NCI-H510A (cell line): ENCODE measurements at places on chromosomes 3 and 15.

DNA sequence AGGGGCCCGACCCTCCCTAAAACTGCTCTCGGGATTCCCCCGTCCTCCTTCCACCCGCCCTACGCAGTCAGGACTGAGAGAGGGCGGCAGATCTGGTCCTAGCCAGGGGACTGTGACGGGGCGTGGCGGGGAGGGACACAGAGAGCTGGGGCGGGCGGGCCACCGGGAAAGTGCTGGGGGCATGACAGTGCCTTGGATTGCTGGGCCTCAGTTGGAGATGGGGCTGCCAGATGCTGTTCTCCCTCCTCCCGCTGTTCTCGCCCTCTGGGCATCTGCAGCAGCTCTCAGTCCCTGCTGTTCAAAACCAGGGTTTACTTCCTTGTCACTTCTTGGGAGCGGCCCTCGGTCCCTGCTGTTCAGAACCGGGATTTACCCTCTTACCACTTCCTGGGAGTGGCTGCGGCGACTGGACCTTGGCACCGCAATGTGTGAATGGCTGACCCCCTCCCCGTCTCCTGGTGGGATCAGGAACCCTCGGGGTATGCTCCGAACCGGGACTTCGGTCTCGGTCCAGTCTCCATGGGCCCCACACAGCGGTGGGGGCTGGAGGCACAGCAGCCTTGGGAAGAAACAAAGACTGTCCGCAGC is 1.8 kb upstream of the RPP25 start:
- DNase-seq = no peak

- DNase-seq = no peak
Observed at GRCh38 chr3:31077021-31077601, 182.7 kb upstream of the GADL1 start.

GRCh38 chr15:55695432-55695831 is 47.5 kb downstream of the PRTG start:
- no peak for DNase-seq

DNA sequence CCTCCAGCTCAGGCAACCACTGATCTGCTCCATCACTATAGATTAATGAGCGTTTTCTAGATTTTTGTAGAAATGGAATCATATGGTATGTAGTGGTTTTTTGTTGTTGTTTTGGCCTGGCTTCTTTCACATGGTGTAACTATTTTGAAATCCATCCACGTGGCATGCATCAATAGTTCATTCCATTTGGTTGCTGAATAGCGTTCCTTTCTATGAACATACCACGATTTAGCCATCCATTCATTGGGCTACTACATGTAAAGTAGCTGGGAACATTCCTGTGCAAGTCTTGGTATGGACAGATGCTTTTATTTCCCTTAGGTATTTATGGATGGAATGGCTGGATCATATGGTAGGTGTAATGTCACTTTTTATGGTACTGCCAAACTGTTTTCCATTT is 10.7 kb upstream of the CHSY1 start:
- no peak for DNase-seq

GRCh38 chr15:72155003-72155621 is 36.9 kb downstream of the SENP8 start:
- no peak for DNase-seq

GRCh38 chr15:69994429-69995205 is 103.1 kb downstream of the TLE3 start:
- no peak for DNase-seq

GRCh38 chr3:114207768-114208167 is 28.9 kb upstream of the DRD3 start:
- DNase-seq = no peak

GRCh38 chr3:170108955-170109354 is 71.2 kb downstream of the GPR160 start:
- no peak for DNase-seq

- no peak for DNase-seq
Observed at GRCh38 chr3:24968036-24968435, 460.0 kb upstream of the RARB start.

DNA sequence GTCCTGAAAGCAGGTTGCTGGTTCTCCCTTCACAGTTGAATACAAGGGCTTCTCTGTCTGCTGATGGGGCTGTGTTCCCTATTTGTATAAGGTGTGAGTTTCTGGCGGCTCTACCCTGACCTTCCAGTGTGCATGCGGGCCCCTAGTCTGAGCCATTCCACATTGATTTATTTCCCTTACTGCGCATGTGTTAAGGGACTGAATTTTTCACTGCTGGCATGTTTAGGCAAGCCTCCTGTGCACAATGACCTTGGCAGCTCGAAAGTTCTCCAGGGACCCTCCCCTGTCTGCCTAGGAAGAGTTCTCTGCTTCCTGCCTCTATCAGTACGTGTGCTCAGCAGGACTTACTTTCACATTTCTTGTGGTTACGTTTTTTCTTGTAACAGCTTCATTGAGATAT is 11.4 kb downstream of the TRAK1 start:
- DNase-seq = no peak

DNA sequence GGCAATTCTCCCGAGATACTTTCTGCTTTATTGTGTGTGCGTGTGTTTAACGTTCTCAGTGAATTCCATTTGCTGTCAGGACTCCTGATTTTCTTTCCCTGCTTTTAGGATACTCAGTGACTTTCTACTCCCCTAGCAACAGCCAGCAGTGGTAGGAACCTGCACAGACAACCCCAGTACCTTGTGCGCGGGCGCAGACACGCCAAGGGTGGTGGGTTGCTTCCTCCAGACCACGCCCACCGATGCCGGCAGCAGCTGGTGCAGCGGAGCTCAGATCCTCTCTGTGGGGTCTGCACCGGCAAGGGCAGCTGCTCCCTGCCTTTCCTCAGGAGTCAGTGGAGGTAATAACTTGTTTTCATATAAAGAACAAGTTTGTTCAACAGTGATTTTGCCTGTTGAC is 225.1 kb upstream of the NDN start:
- DNase-seq = no peak

DNA sequence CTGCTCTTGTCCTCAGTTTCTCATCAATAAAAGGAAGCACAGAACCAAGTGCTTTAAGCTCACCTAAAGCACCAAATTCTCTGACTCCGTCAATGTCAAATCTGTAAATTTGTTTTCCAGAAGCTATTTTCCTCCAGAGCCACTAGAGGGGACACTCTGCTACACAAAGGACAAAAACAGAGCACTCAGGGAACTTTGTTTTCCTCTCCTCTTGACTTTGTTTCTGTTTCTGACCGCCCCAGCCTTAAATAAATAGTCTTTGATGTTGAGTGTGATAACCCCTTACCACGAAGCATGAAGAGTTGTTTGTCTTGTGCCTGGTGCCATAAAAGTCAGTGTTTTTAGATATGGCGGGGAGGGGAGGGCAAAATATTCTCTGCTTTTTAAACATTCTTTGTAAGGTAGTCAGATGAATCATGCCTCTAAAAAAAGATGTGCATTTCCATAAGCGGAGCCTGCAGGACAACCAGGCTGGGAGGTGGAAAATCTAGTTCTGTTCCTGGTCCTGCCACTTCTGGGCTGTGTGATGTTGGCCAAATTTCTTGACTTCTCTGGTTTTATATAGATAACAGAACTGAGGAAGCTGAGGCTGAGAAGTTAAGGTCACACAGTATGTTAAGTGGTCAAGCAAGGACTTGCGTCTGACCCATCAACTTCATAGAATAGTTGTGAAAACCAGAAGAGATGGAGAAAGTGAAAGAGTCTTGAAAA is 7.3 kb upstream of the ZBTB38 start:
- peak; percentile 36 for DNase-seq

DNA sequence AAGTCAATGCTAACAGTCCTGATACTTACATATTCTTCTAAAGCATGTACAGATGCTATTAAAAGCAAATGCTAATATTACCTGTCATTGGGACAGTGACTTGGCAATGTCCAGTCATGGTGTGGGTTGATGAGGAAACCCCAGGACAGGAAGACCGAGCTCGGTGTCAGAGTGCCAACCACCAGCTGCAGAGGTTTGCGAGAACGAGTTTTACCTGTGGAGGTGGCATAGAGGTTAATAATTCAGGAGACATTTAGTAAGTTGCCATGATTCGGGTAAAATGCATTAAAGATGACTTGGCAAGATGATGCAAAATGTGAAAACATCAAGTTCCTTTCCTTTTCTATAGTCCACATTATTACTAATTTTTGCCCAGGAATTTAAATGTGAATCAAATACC is 94.5 kb downstream of the ABI3BP start:
- no peak for DNase-seq

DNA sequence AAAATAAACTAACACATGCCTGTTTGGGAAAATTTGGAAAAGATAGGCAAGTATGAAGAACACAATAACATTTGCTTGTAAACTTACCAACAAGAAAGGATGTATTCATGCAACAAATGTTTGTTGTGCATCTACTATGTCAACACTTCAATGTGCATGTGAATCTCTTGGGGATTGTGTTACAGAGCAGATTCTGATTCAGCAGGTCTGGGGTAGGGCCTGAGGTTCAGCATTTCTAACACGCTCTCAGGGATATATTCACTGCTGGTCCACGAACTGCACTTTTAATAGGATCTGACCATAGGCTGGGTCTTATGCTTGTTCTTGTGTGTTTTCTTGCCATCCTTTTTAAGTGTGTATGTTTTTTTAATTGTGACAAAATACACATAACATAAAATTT is 11.8 kb downstream of the GPD1L start:
- no peak for DNase-seq

- DNase-seq = no peak
Observed at GRCh38 chr3:147483578-147483977, 74.4 kb downstream of the ZIC1 start.

- DNase-seq = no peak
Observed at GRCh38 chr3:50208677-50209344, 3.7 kb downstream of the SLC38A3 start.

DNA sequence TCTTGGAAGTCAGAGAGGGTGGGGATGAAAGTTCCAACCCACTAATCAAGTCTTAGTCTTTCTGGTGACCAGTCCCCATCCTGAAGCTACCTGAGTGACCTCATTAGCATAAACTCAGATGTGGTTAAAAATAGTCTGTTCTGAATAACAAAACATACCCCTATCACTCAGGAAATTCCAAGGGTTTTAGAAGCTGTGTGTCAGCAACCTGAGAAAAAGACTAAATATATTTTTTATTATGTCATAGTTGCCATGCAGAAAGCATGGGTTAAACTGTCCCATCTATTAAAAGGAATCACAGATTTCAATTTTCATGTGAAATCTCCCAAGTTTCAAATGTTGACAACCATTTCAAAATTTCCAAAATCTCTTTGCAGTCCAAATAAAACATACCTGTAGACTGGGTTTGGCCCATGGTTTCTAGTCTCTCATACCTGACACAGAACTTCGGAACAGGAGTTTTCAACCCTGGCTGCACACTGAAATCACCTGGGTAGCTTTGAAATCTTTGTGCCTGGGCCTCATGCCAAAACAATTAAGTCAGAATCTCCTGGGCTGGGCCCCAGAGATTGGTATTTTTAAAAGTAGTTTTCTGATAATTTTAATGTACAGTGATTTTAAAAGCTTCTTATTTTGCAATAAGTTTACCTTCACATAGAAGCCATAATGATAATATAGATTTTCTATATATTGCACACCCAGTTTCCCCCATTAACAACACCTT is 476.3 kb downstream of the RBMS3 start:
- DNase-seq = no peak

- DNase-seq = no peak
Observed at GRCh38 chr3:122513386-122514122, 1.2 kb downstream of the KPNA1 start.

DNA sequence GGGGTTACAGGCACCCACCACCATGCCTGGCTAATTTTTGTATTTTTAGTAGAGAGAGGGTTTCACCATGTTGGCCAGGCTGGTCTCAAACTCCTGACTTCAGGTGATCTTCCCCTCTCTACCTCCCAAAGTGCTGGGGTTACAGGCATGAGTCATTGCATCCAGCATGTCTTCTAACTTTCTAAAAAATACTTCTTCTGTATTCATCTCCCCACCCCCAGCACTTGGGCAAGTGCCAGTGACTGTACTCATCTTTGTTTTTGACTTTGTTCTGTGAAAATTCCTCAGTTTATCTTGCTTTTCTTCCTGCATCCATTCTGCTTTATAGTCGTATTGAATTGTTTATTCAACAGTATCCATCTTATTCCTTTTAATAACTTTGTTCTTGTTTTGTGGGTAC is 47.6 kb downstream of the ARIH1 start:
- no peak for DNase-seq

- no peak for DNase-seq
Observed at GRCh38 chr3:81544385-81544784, 217.1 kb downstream of the GBE1 start.

GRCh38 chr3:17573396-17573795 is 169.0 kb downstream of the TBC1D5 start:
- DNase-seq = no peak

DNA sequence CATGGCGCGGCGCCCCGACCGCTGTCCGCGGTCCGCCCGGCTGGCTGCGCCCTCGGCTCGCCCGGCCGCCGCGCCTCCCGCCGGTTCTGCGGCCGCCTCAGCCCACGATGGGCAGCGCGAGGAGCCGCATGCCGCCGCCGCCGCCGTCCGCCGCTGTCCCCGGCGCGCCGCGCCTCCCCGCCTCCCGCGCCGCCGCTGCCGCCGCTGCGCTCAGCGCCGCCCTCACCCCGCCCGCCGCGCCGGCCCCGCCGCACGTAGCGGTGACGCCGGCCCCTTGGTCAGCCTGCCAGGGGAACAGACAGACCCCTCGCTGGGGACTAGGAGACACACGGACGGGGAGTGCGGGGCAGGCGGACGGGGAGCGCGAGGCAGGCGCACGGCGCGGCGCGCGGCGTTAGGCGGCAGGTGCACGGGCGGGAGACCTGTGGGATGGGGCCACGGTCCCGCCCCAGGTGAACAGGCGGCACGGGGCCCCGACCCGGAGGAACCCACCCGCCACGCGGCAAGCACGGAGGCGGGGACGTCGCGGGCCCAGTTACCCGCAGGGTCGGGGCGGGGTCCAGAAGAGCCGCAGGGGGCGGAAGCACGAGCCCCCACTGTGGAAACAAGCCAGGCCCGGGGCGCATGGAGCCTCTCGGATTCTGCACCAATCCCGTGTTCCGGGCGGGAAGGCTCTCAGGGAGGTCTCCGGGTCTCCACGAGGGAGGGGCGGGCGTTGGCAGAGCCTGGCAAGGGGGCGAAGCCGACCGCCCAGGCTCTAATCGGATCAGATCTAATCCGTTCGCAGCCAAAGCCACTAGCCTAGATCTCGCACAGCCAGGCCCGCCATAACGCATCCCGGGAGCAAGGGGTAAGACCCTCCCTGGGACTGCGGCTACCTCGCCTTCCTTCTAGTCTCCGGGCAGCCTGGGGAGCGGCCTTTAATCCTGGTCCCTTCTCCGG is at the start of gene CSPG5:
Gene CSPG5 (minus strand): TSS at position 175 of the 942 bp plus-strand sequence. CDS start 172 bp downstream, at position 3.
- DNase-seq = no peak
